Fibroblast of mammary gland (primary cell): ENCODE measurements at places on chromosomes 4 and X.

GRCh38 chrX:26295425-26295824 lies 79.5 kb downstream of the MAGEB5 start:
- DNase-seq: no peak

DNA sequence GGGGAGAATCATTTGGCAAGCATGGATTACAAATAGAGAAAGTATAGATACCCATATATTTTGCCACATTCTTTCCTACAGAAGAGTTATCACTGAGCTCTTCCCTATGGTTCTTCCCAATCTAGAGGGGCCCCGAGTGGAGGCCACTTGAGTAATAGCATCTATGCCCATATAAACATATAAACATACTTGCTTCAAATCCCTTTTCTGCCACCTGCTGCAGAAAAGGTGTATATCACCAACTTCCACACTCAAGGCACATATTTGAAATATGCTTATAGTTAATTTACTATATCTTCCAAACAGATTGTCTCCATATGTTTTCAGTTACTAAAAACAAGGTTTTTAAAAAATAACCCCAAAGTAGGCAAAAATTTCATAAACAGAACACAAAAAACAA lies 642.8 kb upstream of the DIPK2B start:
- no peak for DNase-seq

GRCh38 chrX:150148749-150149672 lies 210.7 kb upstream of the EOLA2 start:
- DNase-seq: no peak

DNA sequence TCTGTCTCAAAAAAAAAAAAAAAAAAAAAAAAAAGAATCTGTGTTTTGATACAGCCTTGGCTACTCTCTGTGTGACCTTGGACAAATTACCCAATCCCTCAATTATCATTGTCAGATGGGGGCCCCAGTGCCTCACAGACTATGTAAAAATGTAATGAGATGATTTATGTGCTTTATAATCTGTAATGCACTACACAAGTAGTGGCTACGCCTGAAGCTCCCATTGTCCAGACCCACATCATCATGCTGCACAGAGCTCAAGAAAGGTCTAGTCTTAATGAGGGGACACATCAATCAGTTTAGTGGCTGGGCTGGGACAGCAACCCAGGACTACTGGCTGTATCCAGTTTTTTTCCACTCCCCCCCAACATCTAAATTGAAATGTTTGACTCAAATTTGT lies 308.3 kb downstream of the DCHS2 start:
- DNase-seq: no peak

GRCh38 chr4:41076481-41076880 lies 137.9 kb downstream of the APBB2 start:
- DNase-seq: no peak

- no peak for DNase-seq
Measured at GRCh38 chrX:12352922-12353321, 214.6 kb downstream of the FRMPD4 start.

- no peak for DNase-seq
Measured at GRCh38 chr4:155122382-155122781, 86.1 kb upstream of the NPY2R start.

DNA sequence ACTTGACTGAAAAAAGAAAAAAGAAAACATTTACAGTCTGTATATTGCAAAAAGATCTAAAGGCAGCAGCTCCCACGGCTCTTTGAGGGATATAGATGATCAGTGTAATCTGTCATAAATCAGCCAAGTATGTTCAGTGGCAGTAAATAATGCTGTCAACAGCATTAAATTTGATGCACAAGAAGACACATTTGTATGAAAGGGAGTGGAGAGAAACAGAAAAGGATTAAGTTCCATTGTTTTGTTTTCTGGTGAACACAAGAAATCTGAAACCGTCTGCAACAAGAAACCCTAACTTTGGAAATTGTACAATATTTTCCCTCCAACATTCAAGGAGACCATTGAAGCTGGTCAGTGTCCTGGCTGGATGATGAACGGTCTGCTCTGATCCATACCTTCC lies 27.6 kb upstream of the C1QTNF7 start:
- DNase-seq: no peak

DNA sequence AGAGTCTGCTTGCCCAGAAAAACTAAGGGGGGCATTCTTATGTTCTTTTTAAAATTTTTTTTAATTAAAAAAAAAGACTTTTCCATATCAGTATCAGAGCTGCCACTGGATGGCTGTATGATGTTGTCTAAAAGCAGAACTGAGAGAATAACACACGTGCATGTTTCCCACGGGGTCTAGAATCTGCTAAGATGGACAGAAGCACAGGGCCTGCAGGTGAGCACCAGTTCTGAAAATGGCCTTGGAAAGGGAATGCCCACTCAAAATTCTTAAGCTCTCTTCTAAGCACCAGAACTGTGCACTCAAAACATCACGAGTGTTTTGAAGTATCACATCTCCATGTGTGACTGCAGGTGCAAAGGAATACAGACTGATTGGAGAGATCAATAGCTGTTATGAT lies 61.1 kb downstream of the ARAP2 start:
- no peak for DNase-seq

- DNase-seq: no peak
Measured at GRCh38 chrX:18672008-18672407, at the start of gene RS1. Gene RS1, minus strand, starts transcription at chrX:18672108. Its CDS starts 40 bp downstream, at chrX:18672068.

DNA sequence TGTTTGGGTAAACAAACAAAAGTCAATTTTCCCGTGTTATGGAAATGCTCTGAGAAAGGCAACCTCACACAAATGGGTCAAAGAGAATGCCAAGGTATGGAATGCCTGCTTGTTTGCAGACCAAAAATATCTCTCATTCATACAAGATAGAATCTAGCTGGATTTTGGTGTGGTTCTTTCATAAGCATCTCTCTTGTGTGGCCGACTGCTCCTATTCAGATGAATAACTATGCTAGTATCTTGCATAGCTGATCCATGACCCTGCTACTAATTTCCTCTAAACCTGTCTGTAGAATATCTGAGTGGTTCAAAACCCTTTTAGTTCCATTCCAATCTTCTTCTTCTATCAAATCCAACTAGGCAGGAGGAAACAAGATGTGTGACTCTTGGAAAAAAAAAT lies 28.2 kb upstream of the SORBS2 start:
- no peak for DNase-seq

GRCh38 chrX:24024819-24025740 lies 1.9 kb downstream of the KLHL15 start:
- peak; percentile 87 for DNase-seq

- DNase-seq: peak; percentile 77
Measured at GRCh38 chrX:51837921-51838320, 55.5 kb upstream of the MAGED1 start.

- no peak for DNase-seq
Measured at GRCh38 chr4:168871632-168872031, 138.4 kb downstream of the CBR4 start.

- DNase-seq: no peak
Measured at GRCh38 chr4:111046811-111047210, 423.9 kb upstream of the PITX2 start.

DNA sequence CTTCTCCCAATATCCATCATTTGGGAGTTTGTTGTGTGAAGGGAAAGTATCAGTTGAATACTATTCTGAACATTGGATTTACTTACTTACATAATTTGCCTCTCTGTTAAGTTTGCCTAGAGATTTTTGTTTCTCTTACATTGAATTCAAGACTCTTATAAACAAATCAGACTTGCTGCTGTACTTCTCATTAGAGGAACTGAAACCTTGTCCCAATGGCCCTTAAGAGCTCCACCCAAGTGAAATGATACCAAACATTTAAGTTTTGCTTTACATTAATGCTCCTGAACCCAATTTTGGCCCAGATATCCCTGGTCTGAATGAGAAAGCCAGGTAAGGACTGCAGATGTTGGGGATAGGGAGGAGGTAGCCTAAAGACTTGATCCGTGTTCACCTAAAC lies 32.0 kb downstream of the HAND2 start:
- DNase-seq: no peak

DNA sequence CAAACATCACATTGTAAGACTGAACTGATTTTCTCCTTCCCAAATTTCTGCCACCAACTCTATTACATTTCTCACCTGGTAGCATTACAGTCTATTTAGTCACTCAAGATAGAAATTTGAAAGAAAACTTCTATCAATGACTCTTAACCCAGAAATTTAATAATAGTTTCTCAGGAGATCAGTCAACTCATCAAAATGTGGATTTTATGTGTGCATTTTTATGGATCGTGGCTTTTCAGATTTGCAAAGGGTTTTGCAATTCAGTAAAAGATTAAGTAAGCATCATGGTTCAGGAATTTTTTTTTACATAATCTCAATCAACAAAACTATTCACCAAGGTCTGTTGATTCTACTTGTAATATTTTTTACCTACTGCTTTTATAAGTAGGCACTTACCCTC lies 111.1 kb downstream of the CFAP299 start:
- DNase-seq: no peak

DNA sequence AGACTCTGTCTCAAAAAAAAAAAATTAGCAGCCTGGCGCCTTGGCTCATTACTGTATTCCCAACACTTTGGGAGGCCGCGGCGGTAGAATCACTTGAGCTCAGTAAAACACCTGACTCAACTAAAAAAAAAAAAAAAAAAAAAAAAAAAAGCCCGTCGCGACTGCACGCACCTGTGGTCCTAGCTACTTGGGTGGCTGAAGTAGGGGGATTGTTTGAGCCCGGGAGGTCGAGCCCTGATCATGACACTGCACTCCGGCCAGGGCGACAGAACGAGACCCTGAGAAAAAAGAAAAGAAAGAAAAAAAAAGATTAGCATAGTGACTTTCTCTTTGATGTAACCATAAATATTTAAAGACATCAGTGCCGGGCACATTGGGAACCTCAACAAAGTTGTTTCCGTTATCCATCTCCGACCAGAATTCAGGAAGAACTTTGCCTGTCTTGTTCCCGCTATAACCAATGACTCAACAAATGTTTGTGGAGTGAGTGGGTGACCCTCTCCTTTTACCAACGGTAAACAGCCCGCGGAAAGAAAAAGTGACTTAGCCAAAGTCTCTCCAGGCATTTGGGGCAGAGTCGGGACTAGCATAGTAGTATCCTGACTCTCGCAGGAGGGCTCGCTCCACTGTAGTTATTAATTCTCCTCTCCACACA lies 553 bp upstream of the MED28 start:
- DNase-seq: peak; percentile 87

- DNase-seq: no peak
Measured at GRCh38 chr4:3290476-3290875, 2.3 kb upstream of the RGS12 start.

- DNase-seq: no peak
Measured at GRCh38 chrX:107227780-107228485, 21.5 kb downstream of the DNAAF6 start.

DNA sequence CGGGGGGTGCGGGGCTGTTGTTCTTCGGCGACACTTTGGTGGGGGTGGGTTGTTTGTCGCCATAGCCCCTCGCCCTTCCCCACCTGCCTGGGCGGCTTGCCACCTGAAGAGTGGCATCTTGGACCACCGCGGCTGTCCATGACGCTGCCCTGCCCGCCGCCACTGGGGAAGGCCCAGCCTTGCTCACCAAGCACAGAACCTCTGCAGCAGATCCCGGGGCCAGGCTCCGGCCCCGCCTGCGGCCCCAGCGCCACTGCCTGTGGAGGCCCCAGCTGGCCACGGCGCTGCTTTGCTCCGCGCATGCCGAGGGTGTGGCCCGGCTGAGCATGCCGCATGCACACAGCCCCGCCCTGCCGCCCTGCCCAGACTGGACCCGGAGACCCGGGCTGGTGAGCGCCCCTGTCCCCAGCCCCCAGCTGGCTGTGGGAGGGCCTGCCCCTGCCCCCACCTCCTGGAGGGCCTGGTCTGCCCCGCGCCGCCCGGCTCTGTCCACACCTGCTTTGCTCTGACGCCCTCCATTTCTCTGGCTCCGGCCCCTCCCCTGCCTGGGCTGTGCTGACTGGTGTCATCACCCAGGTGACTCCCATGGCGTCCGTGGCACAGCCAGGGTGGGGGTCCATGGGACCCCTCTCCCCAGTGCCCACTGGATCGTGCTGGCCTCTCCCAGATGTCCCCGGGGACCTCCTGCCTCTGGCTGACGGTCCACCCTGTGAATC lies 5.3 kb downstream of the NAT8L start:
- DNase-seq: no peak

GRCh38 chr4:52198294-52198693 lies 147.2 kb downstream of the SPATA18 start:
- DNase-seq: peak; percentile 37

GRCh38 chr4:6044805-6045204 lies 26.6 kb upstream of the C4orf50 start:
- DNase-seq: no peak

GRCh38 chrX:65586491-65586890 lies 51.9 kb upstream of the LAS1L start:
- DNase-seq: peak; percentile 61

DNA sequence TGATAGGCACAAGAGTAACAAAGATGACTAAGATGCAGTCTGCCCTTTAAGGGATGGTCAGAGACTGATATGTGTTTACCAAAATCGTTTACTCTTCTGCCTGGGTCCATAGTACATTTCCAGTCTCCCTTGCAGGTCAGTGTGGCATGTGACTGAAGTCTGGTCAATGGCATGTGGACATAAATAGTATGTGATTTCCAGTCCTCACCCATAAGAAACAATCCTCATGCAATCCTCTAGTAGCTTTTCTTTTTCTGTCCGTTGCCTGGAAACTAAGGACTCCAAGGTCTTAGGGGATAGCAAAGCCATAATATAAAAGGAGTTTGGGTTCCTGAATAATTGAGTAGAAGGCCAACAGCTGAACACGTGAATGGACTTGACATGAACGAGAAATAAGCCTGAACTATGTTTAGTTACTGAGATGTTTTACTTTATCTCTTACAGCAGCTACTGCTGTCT lies 1.1 kb downstream of the SLC9B2 start:
- peak; percentile 34 for DNase-seq

- DNase-seq: no peak
Measured at GRCh38 chrX:51905711-51906110, 12.3 kb downstream of the MAGED1 start.

- no peak for DNase-seq
Measured at GRCh38 chr4:38049545-38050170, 89.5 kb downstream of the PTTG2 start.

- peak; percentile 45 for DNase-seq
Measured at GRCh38 chr4:5780831-5781480, 70.0 kb downstream of the EVC start.

GRCh38 chr4:54575919-54576318 lies 81.8 kb upstream of the KIT start:
- no peak for DNase-seq

DNA sequence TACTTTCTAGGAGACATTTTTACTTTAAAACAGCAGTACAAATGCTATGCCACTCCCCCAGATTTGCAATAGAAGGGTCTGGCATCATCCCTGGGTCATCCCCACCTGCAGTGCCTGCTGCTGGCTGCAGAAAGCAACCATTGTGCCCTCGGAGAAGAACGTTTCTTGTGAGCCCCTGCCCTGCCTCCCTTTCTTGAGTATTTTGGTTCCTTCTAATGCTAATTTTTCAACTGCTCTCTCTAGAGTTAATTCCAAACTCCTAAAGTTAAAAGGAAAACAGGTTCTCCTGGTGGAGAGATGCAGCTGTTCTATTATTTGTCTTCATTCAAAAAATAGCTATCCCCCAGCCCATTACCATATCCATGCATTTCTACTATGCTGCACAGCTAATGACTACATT lies 107.1 kb downstream of the IDS start:
- no peak for DNase-seq
